Left ventricle myocardium inferior (tissue), 1 donor: ENCODE measurements at places on chromosomes 5 and 9.

- no peak for DNase-seq
These were observed 4.9 kb downstream of the IRX2 start for GRCh38 chr5:2746561-2747032.

DNA sequence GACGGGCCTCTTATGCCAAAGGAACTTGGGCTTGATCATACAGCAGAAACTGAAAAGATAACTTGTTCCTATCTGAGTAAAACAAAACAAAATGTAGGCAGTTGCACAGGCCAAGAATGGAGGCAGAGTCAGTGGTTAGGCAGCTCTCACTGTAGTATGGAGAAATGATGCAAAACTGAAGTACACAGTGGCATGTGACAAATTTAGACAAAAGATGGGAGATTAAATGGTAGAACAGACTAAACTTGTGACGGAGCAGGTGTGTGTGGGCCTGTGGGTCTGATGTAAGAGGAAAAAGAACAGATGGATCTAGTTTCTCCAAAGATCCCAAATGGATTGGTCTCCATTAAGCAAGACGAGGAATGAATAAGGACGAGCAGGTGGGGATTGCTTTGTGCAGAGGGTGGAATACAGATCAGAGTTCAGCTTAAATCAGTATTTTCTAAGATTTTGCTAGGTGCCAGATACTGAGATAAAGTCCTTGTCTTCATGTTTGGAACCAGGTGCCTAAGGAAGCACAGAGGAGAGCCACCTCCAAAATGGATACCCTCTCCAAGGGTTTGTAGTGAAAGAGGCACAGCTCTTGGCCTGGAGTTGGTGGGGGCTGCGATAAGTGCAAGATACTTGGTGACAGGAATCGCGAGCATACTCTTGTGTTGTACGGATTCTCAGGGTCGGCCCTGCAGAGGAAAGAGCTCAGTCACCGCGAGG lies 722 bp upstream of the DCP2 start:
- DNase-seq = no peak

- no peak for DNase-seq
These were observed 138.7 kb downstream of the RAPGEF6 start for GRCh38 chr5:131496400-131496713.

- no peak for DNase-seq
These were observed 1.6 kb upstream of the SEC16A start for GRCh38 chr9:136484153-136485048.

GRCh38 chr5:52867809-52868208 lies 80.1 kb downstream of the ITGA1 start:
- DNase-seq = no peak
